Activated CD4-positive, alpha-beta T cell treated with anti-CD3 and anti-CD28 coated beads, Interleukin-2, amount 50 U/mL, for 4 hours (primary cell): ENCODE measurements at places on chromosomes 13 and 19.

DNA sequence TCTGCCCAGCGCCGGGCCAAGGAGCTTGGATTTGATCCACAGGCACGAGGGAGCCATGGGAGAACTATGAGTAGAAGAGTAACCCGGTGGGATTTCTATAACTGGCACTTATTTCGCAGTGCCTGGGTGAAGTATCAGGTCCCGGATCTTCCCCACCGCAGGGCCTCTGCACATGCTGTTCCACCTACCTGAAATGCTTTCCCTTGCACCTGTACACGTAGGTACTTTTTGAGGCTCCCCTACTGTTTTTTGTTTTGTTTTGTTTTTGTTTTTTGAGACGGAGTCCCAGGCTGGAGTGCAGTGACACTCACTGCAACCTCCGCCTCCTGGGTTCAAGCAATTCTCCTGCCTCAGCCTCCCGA lies 402 bp upstream of the KANK3 start:
- no peak for DNase-seq

GRCh38 chr13:51704399-51705313 lies 99.3 kb downstream of the DHRS12 start:
- no peak for DNase-seq

DNA sequence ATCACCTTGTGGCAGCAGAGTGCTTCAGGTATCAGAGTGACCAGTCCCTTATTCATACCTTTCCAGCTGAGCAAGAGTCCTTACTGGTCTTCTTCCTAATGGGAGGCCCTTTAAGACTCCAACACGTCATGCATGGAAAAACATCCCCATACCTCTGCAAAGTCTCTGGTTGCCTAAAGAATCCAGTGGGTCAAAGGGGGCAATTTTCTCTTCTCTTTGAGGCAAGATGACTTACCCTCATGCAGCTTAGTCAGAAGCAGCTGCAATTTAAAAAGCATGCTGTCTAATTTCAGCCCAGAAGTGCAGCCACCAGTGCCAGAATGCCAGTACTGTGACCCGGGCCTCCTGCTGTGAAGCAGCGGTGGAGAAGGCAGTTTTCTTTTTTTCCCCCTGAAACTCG lies 18.7 kb downstream of the PPP5C start:
- DNase-seq: no peak

- peak; percentile 41 for DNase-seq
Measured at GRCh38 chr13:40665126-40666044, 1.1 kb downstream of the FOXO1 start.

DNA sequence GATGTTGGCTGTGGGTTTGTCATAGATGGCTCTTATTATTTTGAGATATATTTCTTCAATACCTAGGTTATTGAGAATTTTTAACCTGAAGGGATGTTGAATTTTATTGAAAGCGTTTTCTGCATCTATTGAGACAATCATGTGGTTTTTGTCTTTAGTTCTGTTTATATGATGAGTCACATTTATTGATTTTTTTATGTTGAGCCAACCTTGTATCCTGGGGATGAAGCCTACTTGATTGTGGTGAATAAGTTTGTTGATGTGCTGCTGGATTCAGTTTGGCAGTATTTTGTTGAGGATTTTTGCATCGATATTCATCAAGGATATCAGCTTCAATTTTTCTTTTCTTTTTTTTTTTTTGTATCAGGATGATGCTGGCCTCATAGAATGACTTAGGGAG lies 29.4 kb downstream of the NBEA start:
- DNase-seq: no peak

GRCh38 chr13:32224916-32225315 lies 90.2 kb downstream of the ZAR1L start:
- no peak for DNase-seq

DNA sequence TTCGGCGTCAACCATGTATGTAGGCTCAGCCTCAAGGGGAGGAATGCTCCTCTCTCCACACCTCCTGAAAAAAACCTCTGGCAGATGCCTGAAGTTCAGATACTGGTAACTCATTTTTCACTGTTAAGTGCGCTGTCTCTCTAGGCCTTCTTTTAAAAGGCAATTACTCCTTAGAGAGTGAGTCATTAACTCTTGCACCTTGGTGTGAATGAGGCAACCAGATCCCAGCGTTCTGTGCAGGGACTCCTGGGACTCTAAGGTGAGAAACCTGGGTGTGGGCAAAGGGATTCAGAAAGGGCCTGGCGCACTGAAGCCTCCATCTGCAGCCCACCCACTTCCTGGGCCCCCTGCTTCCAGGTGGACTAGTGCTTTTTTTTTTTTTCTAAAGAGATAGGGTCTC lies 71.7 kb downstream of the SIAH3 start:
- no peak for DNase-seq

DNA sequence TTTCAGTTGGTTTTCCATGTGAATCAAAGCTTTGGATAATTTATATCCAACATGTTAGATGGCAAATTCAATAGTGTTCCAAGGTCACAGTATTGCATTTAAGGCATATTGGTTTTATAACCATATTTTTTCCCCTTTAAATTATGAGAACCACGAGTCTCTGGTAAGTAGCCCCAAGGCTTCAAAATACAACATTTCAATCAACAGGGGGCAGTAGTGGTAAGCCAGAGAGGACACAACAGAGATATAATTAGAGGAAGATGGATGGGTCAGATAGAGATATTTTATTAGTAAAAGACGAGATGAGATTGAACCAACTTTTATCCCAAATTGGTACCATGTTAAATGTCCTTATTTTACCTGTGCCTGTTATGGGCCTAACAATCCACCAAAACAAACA lies 53.1 kb downstream of the KL start:
- no peak for DNase-seq

GRCh38 chr13:46679369-46680120 lies 117.4 kb downstream of the ESD start:
- DNase-seq: no peak

DNA sequence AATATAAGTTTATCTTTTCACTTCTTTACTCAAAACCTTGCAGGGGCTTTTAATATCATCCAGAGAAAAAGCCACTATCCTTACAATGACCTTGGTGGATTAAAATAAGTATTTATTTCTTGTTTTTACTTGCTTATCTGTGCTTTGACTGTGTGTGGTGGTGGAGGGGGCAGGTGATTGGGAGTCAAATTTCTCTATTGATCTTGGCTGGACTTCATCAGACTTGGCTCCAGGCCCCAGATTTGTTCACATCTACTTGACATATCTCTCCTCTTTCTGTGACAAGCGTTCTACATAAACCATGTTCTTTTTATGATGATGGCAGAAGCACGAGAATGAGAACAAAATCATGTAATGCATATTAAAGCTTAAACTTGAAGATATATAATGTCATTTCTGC lies 670.8 kb downstream of the PCDH17 start:
- DNase-seq: no peak

GRCh38 chr13:78764665-78765064 lies 105.7 kb upstream of the OBI1 start:
- no peak for DNase-seq

- DNase-seq: no peak
Measured at GRCh38 chr13:59744747-59745391, 418.9 kb downstream of the DIAPH3 start.

- no peak for DNase-seq
Measured at GRCh38 chr13:32164622-32165268, 133.2 kb downstream of the FRY start.

- no peak for DNase-seq
Measured at GRCh38 chr13:28047757-28048388, 52.5 kb downstream of the FLT3 start.

GRCh38 chr19:57587529-57587928 lies 3.6 kb downstream of the ZIK1 start:
- no peak for DNase-seq

GRCh38 chr19:46269101-46269500 lies 27.7 kb upstream of the HIF3A start:
- no peak for DNase-seq

GRCh38 chr19:43457809-43458208 lies 7.6 kb downstream of the LYPD3 start:
- no peak for DNase-seq

DNA sequence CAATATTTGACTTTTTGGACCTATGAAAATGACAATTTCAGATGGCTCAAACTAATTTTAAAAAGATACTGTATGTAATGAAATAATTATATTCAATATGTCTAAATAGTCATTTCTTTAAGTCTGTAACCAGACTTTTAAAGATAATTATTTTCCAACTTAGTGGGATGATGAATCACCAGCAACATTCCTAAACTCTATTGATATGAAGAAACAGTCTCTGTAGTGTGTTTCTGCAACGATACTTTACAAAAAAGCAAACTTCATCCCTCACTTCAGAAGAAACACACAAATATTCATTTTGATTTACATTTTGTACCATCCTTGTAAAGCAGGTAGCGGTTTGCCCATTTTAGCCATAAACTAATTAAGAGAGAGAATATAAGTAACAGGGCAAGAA lies 417.4 kb downstream of the EFNB2 start:
- no peak for DNase-seq

GRCh38 chr19:42497492-42498168 lies 30.7 kb downstream of the CEACAM1 start:
- no peak for DNase-seq

GRCh38 chr19:18001777-18002345 lies 6.1 kb upstream of the ARRDC2 start:
- no peak for DNase-seq

DNA sequence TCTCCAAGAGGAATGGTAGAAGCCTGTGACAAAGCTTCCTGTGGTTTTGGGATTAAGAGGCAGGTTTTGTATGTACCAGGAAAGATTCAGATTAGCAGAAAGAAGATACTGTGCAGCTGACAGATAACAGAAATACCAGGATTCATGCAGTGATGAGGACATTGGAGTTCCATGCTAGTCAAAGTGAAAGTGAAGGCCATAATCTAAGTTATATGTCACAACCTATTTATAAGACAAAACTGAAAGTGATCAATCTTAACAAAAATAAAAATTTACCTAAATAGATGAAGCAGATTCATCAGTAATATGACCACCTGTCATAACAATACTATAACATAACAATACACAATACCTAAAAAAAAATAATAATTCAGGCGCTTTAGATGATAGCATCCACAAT lies 1305.2 kb upstream of the PCDH9 start:
- no peak for DNase-seq

DNA sequence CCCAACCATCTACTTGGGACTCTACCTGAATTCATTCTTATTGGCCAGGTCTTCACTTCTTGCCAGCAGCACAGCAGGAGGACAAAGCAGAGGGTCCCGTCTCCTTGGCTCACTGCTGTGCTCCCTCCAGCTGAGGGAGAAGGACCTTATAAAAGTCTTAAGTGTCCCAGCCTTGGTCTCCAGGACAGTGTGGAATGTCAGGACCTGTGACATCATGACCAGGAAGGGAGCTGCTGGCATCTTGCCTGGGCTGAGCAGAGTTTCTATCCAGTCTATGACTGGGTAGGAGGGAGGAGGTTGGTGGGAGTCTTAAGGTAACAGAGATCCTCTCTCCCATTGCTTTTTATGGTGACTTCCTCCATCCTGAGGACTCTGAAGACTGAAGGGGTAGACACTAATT lies 56.6 kb upstream of the ANKRD10 start:
- no peak for DNase-seq

DNA sequence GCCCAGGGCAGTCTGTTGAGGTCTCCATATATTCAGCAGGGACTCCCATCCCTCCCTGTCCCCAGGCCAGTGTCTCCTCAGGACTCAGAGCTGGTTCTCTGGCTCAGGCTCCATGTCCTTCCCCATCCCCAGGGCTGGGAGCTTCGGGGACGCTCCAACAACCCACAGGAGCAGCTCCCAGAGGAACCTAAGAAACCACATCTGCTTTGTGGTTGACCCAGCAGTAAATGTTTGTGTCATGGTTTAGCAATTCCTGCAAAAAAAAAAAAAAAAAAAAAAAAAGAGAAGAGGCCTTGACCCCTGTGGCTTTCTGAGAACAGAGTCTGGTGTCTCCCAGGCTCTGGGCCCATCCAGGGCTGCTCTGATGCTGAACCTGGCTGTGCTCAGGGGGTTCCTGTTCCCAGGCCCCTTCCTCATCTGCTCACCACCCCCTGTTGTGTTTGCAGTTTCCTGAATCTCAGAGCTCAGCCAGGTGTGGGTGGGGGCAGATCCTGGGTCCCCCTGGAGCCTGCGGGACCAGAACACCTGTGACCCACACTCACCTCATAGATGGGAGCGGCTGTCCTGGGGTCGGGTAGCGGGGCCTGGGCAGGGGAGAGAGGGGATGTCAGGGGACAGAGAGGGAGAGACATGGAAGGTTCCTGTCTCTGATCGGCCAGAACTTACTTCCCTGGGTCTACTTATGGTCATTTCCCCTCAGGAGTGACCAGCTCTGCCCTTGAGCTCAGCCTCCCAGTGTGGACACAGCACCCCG lies 25.2 kb upstream of the CEACAM1 start:
- DNase-seq: no peak

- peak; percentile 49 for DNase-seq
Measured at GRCh38 chr19:1767464-1767933, 14.2 kb downstream of the ONECUT3 start.

- DNase-seq: peak; percentile 27
Measured at GRCh38 chr13:84137292-84137691, 255.0 kb upstream of the SLITRK1 start.
